Stimulated activated CD8-positive, alpha-beta memory T cell treated with anti-CD3 and anti-CD28 coated beads, Interleukin-4, amount 100 ng/mL, for 48 hours (primary cell): ENCODE measurements at places on chromosomes 12 and 14.

GRCh38 chr12:45183246-45183645 lies 32.6 kb upstream of the ANO6 start:
- no peak for DNase-seq

GRCh38 chr14:39664646-39665045 lies 232.4 kb upstream of the FBXO33 start:
- DNase-seq, result no peak

- DNase-seq, result no peak
Observed at GRCh38 chr14:92649934-92650545, 98.4 kb downstream of the LGMN start.

DNA sequence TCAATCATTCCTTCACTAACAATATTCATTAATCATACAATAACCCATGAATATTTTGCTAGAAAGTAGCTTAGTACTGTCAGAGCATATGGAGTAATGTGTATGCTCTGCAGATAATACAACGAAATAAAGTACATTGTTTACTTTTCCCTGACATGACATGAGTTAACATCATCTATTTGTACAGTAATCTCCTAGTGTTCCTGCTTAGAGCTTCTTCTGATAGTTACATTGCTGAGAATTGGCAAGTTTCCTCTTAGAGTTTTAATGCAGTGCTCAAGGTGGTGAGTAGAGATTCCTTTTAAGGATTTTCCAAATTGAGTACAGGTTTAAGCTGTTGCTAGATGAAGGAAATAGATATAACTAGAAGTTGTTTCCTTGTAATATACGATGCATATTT lies 164.5 kb upstream of the NPAS3 start:
- no peak for DNase-seq

- no peak for DNase-seq
Observed at GRCh38 chr12:18373181-18373580, 111.9 kb downstream of the PIK3C2G start.

GRCh38 chr14:54453252-54453651 lies 12.1 kb upstream of the CNIH1 start:
- DNase-seq, result no peak

DNA sequence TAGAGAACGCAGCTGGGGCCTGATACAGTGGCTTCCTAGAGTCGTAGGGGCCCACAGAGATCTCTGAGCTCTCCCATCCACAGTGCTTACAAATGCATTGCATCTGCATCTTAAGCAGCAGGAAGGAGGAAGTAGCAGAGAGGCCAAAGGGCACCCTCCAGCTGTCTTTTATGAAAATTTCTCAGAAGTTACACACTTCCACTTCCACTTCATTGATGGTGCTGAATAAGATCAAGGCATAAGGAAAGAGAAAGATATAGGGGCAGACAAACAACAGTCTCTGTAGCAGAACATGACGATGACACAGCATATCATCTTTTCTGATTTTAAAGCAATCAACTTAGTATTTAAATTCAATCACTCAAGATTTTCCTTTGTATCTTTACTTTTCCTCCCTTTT lies 51.6 kb upstream of the ABCC9 start:
- DNase-seq, result no peak

DNA sequence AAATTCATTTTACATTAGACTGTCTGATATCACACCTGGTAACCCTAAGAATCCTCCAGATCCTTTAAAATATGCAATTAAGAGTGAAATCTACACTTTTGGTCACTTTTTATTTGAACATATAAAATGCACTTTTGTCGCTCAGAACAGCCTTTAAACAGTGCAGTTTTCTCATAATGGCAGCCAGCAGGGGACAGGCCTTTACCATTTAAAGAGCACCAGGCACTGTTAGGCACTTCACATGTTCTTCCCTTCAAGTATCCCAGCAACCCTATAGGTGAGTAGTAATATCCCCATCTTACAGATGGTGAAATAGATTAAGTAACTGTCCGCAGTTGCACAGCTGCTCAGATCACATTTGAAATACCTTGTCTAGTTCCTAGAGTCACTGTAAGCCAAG lies 11.3 kb upstream of the SAMD4A start:
- DNase-seq, result no peak

DNA sequence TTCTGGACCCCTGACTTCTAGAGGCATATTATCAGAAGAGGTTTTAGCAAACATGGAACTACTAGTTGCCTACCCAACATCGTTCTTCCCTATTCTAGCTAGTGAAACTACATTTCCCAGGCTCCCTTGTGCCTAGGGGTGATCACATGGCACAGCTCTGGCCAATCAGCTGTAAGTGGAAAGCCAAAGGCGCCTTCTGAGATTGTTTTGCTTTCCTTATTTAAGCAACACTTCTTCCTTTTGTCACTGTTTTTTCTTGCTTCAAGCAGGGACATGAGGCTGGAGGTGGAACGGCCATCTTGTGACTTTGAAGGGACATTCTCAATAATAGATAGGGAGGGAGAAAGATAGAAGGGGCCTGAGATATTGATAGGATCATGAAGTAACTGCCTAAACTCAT lies 136.7 kb downstream of the ZNF664 start:
- no peak for DNase-seq

- DNase-seq, result no peak
Observed at GRCh38 chr12:53225635-53226424, 6.2 kb downstream of the RARG start.

DNA sequence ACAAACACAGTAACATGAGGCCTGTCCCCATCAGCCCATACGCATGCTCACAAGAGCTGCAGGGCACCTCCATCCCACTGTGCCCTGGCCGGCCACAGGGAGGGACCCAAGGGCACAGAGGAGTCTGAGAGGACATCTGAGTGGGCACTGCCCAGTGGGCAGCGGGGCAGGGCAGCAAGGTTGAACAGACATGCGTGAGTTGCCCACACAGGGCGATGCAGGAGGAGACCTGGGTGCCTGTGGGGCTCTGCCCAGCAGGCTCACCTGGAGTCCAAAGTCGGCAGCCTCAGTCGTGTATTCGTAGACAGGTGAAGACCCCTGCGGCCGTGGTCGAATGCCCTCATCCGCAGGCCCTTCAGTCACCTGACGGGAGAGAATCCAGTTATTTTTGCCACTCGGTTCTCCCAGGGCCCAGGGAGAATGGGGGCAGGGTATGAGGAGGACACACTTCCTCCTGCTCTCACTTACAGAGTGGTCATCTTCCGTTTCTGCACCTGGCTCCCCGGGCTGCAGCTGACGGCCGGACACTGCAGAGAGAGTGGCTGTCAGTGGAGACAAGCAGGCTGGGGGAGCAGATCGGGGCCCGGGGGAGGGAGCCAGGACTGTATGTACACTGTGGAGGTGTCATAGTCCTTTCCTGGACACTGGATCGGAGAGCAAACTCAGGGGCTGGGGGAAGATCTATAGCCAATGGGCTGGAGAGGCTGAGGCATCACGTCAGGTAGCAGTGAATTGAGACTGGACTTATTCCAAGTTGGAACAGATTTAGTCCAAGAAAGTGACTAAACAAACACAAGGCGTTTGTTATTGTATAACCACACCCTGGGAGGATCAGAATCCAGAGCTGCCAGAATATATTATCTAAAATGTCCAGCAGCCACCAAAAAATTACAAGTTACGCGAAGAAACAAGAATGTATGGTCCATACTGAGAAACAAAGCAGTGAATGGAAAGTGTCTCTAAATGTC lies 20.7 kb downstream of the AHNAK2 start:
- DNase-seq, result no peak

GRCh38 chr14:95516554-95517181 lies at the start of gene SYNE3:
Gene SYNE3 (minus strand): TSS chr14:95516650. CDS start chr14:95475821, 40,829 bp downstream.
- peak; percentile 71 for DNase-seq

GRCh38 chr12:28374556-28374955 lies 184.3 kb downstream of the CCDC91 start:
- no peak for DNase-seq

DNA sequence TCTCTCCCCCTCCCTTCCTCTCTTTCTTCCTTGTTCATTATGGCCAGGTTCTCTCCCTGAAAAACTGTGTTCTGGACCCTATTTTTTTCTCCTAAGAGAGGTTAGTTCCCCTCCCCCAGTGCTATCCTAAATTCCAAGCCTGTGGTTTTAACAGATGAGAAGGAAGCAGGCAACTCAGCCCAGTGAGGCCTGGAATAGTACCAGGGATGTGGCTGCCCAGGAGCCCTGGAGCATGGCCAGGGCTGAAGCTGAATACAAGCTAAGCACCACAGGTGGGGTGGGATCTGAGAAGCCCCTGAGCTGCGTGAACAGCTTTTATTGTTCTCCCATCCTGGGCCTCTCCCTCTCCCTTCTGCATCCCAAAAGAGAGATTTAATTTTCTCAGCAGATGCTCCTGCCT lies 1581.3 kb upstream of the TMEM132C start:
- DNase-seq, result no peak

- DNase-seq, result no peak
Observed at GRCh38 chr12:13816394-13816793, 165.0 kb downstream of the GRIN2B start.

DNA sequence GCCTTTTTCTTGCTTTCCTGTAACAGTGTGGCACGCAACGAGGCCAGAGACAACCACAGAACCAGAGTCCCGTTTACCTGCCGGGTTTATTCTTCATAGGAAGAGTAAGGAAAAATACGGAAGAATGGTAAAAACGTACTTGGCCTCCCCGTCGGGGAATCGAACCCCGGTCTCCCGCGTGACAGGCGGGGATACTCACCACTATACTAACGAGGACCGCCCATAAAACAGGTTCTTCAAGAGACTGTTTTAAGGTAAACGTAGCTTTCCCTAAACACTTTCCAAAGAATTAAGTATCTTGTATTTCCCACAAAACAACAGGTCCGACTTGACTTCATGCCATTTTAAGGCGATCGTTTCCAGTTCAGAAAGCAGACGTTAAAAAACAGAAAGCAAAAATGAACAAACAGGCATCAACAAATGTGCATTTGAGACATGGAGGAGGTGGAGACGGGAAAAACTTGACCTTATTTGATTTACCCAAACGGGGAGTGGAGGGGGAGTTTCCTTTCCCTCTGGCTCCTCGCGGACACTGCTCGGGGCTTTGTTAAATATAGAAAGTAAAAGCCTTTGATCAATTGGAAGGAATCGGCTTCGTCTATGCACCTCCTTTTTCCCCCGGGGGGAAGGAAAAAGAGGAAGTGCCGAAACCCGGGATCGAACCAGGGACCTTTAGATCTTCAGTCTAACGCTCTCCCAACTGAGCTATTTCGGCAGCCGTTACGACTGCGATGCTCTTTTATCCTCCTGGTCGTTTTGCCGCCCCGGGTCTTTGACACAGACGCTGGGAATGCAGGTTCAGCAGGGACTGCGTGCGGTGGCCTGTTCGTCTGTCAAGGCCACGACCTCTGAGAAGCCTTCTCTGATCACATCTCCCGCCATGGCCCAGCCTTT lies 13.0 kb upstream of the UBC start:
- peak; percentile 99 for DNase-seq
